ENCODE measurements at places on chromosomes 2 and 18.

- no peak for DNase-seq
Measured at GRCh38 chr2:202723746-202724145, 89.0 kb downstream of the FAM117B start.

GRCh38 chr2:74128206-74128605 is 19.5 kb downstream of the BOLA3 start:
- no peak for DNase-seq

- no peak for DNase-seq
Measured at GRCh38 chr2:13858626-13859025, 773.9 kb upstream of the LRATD1 start.

DNA sequence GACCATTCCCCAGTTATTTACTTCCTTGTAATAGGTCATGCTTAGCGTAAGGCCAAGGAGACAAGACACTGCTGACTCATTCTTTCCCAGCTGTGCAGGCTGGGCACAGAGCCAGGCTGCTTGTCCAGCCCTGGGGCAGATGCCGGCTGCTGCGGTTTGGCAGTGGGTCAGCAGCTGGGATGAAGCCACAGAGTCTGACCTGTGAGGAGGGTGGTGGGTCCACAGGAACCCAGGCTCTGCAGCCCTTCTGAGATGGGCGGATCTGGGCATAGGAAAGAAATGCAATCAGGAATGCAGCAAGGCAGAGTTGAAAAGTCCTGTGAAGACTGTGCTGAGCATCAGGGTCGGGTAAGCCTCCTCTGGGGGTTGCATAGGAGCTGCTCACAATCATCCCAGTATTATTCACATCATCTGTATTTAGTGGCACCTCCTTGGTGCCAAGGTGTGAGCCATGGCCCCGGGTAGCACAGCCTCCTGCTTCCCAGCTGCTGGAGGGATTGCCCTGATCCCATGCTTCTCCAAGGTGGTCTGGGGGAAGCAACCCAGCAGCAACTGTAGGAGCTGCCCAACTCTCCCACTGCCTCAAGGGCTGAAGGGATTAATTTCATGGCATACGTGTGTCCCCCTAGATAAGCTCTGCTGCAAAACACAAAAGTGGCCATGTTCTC is 139.0 kb downstream of the DDX1 start:
- peak; percentile 43 for DNase-seq

DNA sequence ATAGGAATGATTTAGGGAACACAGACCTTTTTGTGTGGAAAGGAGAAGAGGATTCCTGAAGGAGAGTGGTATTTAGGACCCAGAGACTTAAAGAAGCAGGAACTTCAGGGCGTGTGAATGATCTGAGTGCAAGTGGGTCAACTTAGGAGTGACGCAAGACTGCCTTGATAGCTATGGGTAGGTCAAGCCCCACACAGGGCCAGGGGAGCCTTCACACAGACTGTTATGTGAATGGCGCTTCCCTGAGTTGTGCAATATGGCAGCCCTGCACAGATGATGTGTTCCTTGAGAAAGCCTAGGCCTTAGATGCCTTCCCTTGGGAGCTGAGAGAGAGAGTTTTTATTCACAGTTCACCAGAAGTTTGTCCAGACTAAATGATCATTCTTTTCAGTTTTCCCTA is 47.1 kb upstream of the IGFBP5 start:
- DNase-seq, result no peak

- DNase-seq, result no peak
Measured at GRCh38 chr18:69999656-70000055, 52.0 kb upstream of the CD226 start.

- no peak for DNase-seq
Measured at GRCh38 chr2:11559786-11560155, 25.9 kb downstream of the GREB1 start.

GRCh38 chr2:178377046-178377445 is 73.9 kb downstream of the PRKRA start:
- no peak for DNase-seq

DNA sequence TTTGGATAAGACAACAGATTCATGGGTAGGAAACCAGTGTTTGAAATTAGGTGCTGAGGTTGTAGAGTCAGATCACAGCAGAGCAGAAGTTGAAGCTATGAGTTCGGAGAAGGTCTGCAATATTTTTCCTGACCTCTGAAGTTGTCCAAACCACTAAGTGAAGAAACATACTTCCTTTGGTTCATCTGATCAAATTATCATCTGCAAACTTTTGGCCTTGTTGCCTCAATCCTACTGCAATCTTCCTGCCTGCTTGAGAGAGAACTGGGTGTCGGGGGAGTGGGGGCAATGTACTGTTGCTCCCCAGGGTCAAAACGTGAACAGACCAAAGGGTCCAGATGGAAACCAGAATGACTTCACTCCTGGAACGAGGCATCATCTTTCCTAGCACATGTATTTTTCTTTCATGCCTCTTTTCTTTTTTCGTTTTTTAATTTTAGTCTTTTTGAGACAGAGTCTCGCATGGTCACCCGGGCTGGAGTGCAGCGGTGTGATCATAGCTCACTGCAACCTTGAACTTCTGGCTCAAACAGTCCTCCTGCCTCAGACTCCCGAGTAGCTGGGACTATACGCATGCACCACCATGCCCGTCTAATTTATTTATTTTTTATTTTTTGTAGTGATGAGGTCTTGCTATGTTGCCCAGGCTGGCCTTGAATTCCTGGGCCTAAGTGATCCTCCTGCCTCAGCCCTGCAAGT is 42.7 kb downstream of the RAB31 start:
- peak; percentile 95 for DNase-seq

Measured in AML-193 (cell line).